ENCODE measurements at places on chromosomes 4 and X.
A peak's percentile ranks its signal among the peaks of the same experiment; 100 is the strongest.

DNA sequence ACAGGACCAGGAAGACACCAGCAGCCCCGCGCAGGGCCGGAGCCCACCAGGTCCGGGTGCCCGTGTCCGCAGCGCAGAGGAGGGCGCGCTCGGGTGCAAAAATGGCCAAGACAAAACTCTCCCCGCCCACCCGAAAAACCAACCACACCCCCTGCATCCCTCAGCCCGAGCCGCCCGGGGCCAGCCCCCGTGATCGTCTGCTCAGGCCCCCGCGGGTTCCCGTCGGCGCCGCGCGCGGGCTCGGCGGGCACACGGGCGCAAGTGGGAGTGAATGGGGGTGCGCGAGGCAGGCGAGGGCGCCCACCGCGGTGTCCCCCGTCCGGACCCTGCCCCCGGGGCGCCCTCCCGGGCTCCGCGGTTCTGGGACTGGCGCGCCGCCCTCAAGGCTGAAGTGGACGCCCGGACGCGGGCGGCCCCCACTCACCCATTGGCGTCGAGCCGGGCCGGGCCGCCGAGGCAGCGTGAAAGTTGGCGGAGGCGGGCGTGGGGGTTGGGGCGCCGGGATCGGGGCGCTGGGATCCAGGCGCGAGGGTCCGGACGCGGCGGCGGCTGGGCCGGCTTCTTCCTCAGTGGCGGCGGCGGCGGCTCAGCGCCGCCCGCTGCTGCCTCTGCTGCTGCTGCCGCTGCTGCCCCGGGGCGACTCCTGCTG is 393 bp downstream of the SH3KBP1 start:
- peak; percentile 13 for DNase-seq
- H3K4me1 ChIP-seq, result no peaks in the 10 kb centered on the region
- H3K4me3 ChIP-seq, result peak overlapping the region; percentile 59
- H3K27me3 ChIP-seq, result no peaks in the 10 kb centered on the region
- no peaks in the 10 kb centered on the region for H3K36me3 ChIP-seq
- H3K27ac ChIP-seq, result no peak overlapping the region

GRCh38 chrX:66050140-66050569 is 10.3 kb upstream of the VSIG4 start:
- H3K36me3 ChIP-seq, result no peaks in the 10 kb centered on the region
- H3K27me3 ChIP-seq, result no peaks in the 10 kb centered on the region
- no peak overlapping the region for H3K4me3 ChIP-seq
- no peak for DNase-seq
- H3K4me1 ChIP-seq, result no peaks in the 10 kb centered on the region

- no peak overlapping the region for H3K4me3 ChIP-seq
- H3K27ac ChIP-seq, result no peak overlapping the region
- H3K4me1 ChIP-seq, result no peaks in the 10 kb centered on the region
Observed at GRCh38 chrX:16629909-16630308, 20.0 kb upstream of the S100G start.

DNA sequence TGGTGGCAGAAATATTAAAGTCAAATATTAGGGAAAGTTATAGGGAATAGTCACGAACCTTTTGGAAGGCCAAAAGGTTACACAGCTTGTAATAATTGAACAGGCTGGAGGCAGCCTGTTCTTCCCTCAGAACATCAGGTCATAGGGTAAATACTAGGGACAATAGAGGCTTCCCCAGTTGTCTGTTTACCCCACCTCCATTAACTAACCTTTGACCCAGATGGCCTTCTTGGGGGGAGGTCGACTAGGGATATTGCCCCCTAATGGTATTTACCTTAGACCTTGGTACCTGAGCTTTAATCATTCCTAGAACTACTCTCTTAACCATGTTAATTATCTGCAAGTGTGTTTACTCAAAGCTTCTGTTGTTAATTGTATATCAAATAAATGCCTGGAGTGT is 26.0 kb downstream of the C4orf17 start:
- no peak overlapping the region for H3K27ac ChIP-seq
- DNase-seq, result no peak
- no peaks in the 10 kb centered on the region for H3K4me1 ChIP-seq
- no peaks in the 10 kb centered on the region for H3K36me3 ChIP-seq

GRCh38 chr4:7854216-7854615 is 85.4 kb downstream of the AFAP1 start:
- peaks cover 3% of the 10 kb centered on the region for H3K4me1 ChIP-seq
- no peaks in the 10 kb centered on the region for H3K36me3 ChIP-seq
- H3K4me3 ChIP-seq, result no peak overlapping the region
- no peak for DNase-seq

DNA sequence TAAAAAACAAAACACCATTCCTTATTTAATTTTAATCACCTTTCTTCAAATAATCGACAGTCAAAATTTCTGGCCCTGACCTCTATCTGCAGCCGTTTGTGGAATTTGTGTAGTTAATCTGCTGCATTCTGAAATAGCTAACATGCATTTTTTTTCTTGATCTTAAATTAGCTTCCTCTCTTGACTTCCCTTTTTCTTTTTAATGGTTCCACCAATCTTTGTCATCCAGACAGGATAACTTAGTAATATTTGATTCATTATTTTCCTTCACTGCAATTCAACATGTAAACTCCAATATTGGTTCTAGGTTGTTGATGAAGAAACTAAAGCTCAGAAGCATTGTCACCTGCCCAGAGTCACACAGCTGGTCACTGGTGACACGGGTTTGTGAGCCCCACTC is 77.3 kb downstream of the ARHGAP10 start:
- H3K36me3 ChIP-seq, result no peaks in the 10 kb centered on the region
- no peak for DNase-seq
- peaks cover 37% of the 10 kb centered on the region for H3K4me1 ChIP-seq
- no peaks in the 10 kb centered on the region for H3K27me3 ChIP-seq

DNA sequence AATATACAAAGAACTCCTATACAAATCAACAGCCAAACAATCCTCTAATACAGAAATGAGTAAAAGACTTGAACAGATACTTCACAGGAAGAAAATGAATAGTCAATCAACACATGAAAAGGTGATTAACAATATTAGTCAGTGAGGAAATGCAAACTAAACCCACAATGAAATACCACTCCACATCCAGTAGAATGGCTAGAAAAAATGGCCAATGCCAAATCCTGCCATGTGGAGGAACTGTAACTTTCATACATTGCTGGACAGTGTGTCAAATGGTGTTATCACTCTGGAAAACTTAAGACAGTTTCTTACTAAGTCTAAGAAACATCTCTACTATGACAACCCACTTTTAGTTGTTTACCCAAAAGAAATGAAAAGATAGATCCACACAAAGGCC is 59.5 kb downstream of the NSG1 start:
- H3K27ac ChIP-seq, result no peak overlapping the region
- no peak overlapping the region for H3K4me3 ChIP-seq
- no peaks in the 10 kb centered on the region for H3K36me3 ChIP-seq
- H3K4me1 ChIP-seq, result no peaks in the 10 kb centered on the region
- no peak for DNase-seq

DNA sequence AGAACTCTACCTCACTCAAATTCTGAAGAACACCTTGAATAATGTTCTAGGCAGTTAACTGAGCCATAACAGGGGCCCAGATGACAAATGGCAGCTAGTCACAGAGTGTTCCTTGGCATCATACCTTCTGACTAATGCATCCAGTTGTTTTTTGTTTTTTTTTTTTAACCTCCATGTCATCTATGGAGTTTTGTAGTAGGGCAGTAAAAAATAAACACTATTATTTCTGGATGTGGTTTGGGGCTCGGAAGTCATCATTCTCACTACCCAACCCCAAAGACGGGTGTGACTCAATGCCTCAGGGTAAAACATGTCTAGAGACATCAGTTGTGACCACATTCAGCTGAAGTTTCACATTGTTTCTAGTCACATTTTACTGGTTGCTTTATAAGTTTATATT is 31.2 kb upstream of the MCF2 start:
- no peaks in the 10 kb centered on the region for H3K27me3 ChIP-seq
- H3K4me3 ChIP-seq, result no peak overlapping the region
- no peaks in the 10 kb centered on the region for H3K36me3 ChIP-seq

- H3K27ac ChIP-seq, result no peak overlapping the region
- H3K4me1 ChIP-seq, result no peaks in the 10 kb centered on the region
- H3K4me3 ChIP-seq, result no peak overlapping the region
- DNase-seq, result peak; percentile 33
- no peaks in the 10 kb centered on the region for H3K27me3 ChIP-seq
- H3K36me3 ChIP-seq, result no peaks in the 10 kb centered on the region
Observed at GRCh38 chrX:93874554-93874953, 200.5 kb downstream of the FAM133A start.

DNA sequence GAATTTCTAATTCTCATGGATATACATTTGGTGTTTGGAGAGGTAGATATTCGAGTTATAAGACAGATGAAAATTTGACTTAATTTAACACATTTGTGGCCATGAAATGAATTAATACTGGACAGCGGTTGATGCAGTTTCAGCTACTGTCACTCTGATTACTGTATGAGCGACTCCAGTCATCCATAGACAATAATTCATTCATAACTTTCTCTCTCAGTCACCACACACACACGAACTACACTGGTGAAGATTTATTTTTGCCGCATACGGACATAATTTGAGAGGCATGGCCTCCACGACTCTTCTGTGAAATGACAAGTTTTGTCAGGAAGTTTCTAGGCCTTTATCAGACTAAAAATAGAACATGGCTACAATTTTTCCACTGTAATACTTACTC is 177.0 kb downstream of the TENM3 start:
- no peak overlapping the region for H3K27ac ChIP-seq
- H3K4me3 ChIP-seq, result no peak overlapping the region
- no peak for DNase-seq
- H3K36me3 ChIP-seq, result no peaks in the 10 kb centered on the region
- no peaks in the 10 kb centered on the region for H3K27me3 ChIP-seq

DNA sequence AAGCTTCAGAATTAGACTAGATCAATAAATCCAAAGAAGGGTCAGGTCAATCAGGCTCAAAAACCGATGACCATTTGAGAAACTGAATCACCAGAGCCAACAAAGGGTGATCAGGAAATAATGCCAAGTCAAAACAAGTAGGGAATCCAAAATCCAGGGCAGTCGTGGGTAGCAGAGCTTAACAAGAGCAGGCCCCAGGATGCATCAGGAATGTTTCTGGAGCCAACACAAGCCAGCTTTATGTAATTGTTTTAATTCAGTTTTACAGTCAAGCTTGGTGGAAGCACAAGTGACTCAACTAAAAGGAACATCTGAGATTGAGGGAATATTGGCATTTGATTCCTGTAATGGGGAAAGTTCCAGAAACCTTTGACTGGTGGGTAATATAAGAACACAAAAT is 237.9 kb upstream of the EDA2R start:
- H3K27ac ChIP-seq, result no peak overlapping the region
- no peaks in the 10 kb centered on the region for H3K36me3 ChIP-seq
- no peak overlapping the region for H3K4me3 ChIP-seq

GRCh38 chr4:122584519-122584918 is 36.3 kb downstream of the IL21 start:
- H3K4me3 ChIP-seq, result no peak overlapping the region
- no peaks in the 10 kb centered on the region for H3K27me3 ChIP-seq
- DNase-seq, result no peak
- no peaks in the 10 kb centered on the region for H3K4me1 ChIP-seq
- H3K36me3 ChIP-seq, result no peaks in the 10 kb centered on the region
- no peak overlapping the region for H3K27ac ChIP-seq
